Psoas muscle (tissue), 8 donors: ENCODE measurements at places on chromosomes 16 and 17. TPM values are rescaled to one million over a fixed set of nuclear protein-coding genes. Genes with fewer than 3 reads are reported as not detected.

DNA sequence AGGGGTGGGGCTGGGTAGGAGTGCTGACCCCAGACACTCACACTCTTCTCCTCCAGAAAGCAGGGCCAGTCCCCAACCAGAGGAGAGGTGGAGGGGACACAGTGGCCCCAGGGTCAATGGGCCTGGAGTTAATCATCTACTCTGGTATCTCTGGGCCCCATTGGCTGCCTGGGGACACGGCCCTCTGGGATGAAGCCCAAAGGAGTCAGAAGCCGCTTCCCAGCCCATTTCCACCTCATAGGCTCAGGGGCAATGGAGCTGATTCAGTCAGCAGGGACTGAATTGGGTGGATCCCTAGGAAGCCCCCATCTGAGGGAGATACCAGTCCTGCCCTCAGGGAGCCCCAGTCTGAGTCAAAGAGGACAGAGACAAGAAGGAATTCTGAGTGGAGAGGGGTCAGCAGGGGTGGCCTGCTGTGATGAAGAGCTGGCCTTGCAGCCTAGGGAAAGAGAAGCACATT is 2.9 kb upstream of the NAGS start:
- peak; percentile 23 for DNase-seq

GRCh38 chr16:78091419-78091818 is 8.0 kb upstream of the WWOX start:
- no peak for DNase-seq

DNA sequence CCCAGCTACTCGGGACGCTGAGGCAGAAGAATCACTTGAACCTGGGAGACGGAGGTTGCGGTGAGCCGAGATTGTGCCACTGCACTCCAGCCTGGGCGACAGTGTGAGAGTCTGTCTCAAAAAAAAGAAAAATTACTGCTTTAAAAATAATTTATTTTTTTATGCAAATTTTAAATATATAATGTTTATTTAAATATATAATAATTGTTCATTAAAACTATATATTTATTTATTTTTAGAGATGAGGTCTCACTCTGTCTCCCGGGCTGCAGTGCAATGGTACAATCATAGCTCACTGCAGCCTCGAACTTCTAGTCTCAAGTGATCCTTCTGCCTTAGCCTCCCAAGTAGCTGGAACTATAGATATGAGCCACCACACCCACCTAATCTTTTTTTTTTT is 15.2 kb upstream of the DBNDD1 start:
- DNase-seq, result no peak

- DNase-seq, result no peak
These were observed at the start of gene ACE for GRCh38 chr17:63476854-63477479. Gene ACE (plus strand): TSS chr17:63477061. CDS start chr17:63477095, 34 bp downstream.

DNA sequence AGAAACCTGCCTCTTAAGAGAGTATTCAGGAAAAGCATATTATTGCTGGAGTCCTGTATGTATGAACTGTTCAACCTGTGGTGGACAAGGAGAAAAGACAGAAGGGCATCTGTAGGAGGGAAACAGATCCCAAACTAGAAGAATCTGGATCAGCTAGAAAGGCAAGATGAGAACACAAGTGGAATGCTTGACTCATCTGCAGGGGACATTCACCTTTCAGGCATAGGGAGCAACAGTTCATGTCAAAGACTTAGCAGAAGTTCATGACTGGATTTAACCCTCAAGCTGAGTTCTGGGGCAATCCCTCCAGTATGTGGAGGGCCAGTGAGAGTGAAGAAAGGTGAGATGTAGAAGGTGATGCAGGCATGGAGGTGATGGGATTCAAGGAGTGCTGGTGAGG is 135.9 kb upstream of the DYNLRB2 start:
- DNase-seq, result no peak

GRCh38 chr17:76304226-76305134 is 3.6 kb downstream of the QRICH2 start:
- DNase-seq, result no peak

DNA sequence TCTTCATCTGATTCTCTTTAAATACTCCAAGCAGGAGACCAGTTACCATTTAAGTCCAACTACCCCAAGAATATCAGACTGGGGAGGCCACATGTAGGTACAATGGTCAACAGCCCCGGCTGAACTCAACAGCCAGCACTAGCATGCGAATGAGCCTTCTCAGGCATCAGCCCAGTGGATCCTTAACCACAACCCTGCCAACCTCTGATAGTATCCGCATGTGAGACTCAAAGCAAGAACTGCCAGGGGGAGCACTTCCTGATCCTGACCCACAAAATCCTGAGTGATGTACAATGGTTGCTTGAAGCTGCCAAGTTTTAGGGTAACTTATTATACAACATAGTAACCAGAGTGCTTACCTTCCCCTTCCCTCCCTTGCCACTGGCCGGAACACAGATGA is 4.0 kb downstream of the PYY start:
- no peak for DNase-seq

DNA sequence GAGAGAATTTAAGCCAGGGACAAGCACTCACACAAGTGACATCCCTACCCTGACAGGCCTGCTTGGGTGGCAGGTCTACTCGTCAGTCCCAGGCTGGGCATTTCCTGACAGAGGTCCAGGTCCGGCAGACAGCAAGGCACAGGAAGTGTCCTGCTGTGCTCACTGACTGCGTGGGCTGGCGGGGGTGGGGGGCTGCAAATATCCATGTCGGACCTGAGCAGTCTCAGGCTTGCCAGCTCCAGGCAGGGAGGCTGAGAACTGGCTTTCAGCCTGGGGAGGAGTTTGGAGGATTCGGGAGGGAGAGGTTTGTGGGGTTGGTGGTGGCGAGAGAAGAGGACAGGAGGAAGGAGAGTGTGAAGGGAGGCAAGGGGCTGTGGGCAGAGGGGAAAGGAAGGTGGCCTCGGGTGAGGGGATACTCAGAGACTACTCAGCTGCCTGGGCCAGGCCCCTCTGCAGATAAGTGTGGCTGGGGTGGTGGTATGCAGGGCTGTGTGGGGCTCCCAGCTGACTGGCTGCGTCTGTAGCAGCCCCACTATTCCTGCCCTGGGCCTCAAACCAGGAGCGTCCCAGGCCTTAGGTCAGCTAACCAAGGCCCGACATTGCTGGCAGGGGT is 7.8 kb downstream of the HIC1 start:
- peak; percentile 32 for DNase-seq

- DNase-seq, result no peak
These were observed 12.7 kb downstream of the SLC5A11 start for GRCh38 chr16:24858219-24859041.

The UNC13D gene
- polyA plus RNA-seq, result 3.7 TPM

The KRTAP16-1 gene
- not detected for polyA plus RNA-seq

The USP43 gene
- 0.01 TPM for polyA plus RNA-seq

The RHBDF1 gene
- 11.4 TPM for polyA plus RNA-seq

The SMIM22 gene
- polyA plus RNA-seq, result not detected
